CD4-positive, CD25-positive, alpha-beta regulatory T cell (primary cell): ENCODE measurements at places on chromosomes 4 and X. TPM values are rescaled to one million over a fixed set of nuclear protein-coding genes. Genes with fewer than 3 reads are reported as not detected.

DNA sequence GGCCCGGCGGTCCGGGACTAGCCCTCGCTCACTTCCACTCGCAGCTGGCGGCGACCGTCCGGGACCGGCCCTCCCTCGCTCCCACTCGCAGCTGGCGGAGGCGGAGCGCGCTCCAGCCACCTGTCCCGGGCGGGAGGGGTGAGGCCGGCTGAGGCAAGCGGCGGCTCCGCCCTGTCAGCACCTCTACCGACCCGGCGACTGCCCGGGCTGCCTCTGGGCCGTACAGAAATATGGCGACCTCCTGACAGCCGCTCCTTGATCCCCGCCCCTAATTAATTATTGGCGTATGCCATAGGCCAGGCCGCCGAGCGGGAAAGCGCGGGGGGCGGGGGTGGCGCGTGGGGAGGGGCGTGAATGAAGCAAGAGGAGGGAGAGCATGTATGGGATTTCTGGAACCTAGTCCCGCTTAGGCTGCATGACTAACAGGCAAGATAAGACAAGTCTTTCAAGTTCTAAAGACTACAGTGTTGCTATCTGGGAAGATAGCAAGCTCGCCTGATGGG, at the start of gene MORC4:
Gene MORC4, minus strand, starts transcription at position 200 of the 503 bp plus-strand sequence. CDS start 243 bp downstream, outside the sequence.
- peak; percentile 60 for DNase-seq

DNA sequence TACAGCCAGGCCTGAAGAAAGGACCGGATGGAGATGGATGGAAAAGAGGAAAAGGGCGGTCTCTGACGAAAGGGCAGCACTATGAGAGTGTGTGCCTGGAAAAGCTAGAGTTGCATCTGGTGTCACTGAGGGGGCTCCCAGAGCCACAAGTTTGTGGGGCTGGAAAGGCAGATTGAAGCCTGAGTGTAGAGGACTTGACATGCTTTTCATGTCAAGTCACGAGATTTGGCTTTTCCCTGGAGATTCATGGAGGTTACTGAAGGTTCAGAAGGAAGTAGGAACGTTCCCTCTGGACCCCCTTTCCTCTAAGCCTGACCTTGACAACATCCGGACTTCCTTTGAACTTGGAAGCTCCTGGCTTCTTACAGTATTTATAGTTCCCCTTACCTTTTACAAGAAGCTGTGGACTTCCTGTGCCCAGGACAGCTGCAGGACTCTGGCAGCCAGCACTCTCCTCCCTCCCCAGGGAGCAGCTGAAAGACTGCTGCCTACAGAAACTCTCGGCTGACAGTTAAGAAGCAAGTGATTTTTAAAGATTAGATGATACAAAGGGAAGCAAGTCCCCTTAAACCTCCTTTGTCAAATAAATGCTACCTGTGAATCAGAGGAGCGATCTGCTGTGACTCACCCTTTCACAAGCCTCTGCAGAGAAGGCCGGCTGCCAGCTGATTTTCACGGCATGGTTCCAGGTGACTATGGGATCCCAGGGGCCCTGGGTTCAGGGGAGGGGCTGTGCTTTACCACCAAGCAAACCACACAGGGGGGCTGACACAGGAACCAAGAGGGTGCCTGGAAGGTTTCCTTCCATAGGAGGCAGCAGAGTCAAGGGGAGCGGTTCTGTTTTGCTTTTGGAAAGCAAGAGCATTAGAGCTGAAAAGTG, 72.9 kb upstream of the STIM2 start:
- peak; percentile 10 for DNase-seq

DNA sequence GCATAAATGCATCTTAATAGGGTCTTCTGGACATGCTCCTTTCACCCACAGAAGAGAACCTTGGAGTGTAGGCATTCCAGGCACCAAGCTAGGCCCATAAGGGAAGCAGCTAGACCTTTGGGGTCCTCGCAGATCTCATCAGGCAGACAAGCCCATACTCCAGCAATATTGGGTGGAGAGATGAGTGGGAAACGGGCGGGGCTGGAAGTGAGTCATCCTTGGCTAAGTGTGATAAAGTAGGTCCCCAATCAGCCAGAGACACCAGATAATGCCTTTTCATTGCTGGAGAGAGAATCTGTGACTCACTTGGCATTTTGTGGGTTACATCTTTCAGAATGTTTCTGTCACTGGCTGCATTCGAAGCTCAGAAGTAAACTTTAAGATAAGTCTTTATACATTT, 133.3 kb upstream of the MBNL3 start:
- DNase-seq, result no peak

DNA sequence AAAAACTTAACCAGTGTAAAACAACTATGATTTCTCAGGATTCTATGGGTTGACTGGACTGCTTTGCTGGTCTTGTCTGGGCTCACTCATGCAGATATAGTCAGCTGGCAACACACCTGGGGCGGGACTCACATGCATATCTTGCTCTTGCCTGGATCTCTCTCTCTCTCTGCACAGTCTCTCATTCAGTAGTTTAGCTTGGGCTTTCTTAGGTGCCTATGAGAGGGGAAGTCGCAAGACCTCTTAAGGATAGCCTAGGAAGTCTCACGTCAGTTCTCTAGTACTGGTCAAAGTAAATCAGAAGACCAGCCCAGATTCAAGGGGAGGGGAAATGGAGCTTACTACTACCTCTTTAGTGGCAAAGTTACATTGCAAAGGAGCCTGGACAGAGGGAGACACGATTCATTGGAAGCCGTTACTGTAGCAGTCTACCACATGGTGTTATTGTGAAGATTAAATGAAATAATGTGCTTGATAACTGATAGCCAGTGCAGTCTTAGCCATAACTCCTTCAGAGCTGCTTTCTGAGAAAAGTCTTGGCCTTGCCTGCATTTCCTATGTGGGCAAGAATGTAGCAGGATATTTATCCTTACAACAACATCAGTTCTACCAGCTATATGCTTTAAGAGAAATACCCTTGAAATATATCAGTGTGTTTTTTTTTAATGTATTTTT, 2.1 kb downstream of the COPS4 start:
- no peak for DNase-seq

The DTHD1 gene
- 3.3 TPM for total RNA-seq

The NRK gene
- total RNA-seq, result not detected

DNA sequence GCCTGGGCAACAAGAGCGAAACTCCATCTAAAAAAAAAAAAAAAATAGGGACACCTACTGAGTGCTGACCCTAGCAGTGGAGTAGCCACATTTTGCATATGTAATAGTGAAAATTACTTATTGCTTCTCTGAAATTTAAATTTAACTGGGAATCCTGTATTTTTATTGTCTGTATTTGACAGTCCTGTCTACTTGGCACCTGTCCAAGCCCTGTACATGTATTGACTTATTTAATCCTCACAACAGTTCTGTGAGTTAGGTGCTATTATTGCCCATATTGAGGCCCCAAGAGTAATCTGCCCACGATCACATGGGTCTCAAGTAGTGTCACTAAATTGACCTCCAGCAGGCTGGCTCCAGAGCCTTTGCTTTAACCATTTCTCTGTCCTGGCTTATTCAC, 81.6 kb downstream of the WDR19 start:
- DNase-seq, result no peak

DNA sequence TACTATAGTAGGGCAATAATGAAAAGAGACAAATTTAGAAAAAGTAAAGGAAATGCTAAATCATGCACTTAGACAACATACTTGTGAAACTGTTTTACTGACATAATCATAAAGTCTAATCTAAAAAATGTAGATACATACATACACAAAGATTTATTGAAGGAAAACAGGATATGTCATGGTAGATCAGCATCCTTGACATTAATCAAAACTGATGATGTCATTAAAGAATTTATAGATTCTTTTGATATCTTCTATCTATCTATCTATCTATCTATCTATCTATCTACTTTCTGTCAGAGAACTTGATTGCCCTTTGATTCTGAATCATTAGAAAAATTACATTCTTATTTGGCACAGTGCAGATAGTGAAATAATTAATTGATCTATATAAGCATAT, 311.3 kb downstream of the CCSER1 start:
- no peak for DNase-seq

DNA sequence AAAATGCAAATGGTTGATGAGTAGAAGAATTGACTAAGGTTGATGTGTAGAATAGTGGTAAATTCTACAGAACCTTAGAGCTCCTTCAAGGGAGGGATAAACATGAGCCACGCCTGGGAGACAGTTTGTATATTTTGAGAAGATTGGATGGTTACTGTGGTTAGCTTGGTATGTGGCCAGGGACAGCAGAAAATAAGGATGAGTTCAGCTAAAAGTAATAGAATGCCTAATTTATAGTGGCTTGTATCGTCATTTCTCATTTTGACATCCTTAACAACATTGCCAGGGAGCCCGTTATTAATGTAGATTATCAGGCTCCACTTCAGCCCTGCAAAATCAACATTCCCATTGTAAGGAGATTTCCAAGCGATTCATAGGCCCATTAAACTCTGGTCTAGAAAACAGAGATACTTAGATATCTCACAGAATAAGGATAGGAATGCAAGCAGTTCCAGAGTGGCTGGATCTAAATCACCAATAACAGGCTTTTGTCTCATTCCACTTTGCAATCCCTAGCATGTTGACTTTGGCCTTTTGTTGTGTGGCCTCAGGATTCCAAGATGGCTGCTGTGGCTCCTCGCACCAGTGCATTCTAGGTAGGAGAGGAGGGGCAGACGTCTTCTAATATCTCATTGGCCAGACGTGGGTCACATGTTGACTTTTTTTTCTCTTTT, 6.4 kb upstream of the PTTG2 start:
- DNase-seq, result no peak

The NR3C2 gene
- total RNA-seq, result 16.1 TPM

DNA sequence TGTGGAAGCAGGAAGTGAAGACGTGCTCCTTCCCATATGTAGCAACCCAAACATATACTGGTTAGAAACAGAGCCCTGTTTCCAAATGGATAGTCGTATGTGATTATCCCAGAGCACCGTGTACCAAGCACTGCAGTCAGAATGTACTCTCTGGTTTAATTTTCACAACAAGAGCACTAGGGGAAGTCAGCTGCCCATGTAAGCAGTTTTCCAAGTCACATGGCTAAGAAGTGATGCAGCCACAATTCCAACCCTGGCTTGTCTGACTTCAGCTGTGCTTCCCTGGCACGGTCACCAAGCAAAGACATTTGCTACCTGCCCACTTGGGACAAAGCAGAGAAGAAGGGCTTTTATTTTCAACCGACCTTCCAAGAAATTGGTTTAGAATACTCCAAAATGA, 28.2 kb upstream of the CEP135 start:
- no peak for DNase-seq

GRCh38 chrX:135740681-135741149, 27.3 kb downstream of the CT45A1 start:
- peak; percentile 43 for DNase-seq

- DNase-seq, result no peak
Measured at GRCh38 chr4:90546114-90546513, 418.9 kb downstream of the CCSER1 start.

DNA sequence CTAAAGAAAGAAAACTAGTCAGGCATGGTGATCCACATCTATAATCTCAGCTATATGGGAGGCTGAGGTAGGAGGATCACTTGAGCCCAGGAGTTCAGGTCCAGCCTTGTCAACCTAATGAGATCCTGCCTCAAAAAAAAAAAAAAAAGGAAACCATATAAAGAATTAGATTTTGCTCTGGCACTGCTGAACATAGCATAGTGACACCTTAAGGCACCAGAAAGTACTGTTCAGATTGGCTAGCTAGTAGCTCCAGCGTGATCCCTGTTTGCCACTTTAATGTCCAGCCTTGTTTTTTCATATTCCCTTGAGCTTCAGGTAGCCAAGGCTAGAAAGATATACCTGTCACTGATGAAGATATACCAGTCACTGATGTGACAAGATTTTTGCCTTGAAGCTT, 34.1 kb downstream of the EXOC1 start:
- no peak for DNase-seq
